Stimulated activated CD8-positive, alpha-beta memory T cell treated with anti-CD3 and anti-CD28 coated beads, Interleukin-2, amount 100 ng/mL, for 48 hours (primary cell): ENCODE measurements at places on chromosomes 5 and 9.

GRCh38 chr9:129549139-129549538, 71.8 kb downstream of the C9orf50 start:
- no peak for DNase-seq

DNA sequence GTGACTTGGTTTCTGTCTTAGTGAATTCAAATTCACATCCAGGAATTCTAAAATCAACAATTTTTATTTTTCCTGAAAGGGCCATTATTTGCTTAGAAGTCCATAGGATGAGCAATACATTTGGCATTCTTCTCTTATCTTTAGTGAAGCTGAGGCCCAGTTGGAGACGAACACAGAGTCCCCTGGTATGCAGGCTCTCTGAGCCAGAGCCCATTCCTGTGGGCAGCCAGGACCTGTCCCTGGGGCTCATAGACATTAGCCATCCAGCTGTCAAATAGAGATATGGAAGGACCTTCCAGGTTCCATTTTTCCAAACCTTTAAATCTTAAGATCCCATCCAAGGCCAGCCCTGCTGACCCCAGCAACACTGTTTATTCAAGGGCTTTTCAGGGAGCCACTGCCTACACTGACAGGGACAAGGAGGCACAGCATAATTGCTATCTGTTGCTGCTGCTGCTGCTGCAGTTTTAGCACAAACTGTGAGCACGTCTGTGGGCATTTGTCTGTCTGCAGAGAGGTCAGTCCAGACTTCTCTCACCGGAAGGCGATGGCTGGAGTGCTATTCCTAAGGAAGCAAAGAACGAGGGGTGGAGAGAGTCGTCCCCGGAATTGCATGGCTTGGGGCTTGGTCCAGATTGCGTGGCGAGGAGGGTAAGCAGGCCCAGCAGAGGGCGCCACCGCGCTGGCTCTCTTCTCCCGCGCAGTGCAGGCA, 639.0 kb downstream of the CCDC171 start:
- DNase-seq: peak; percentile 49

- DNase-seq: no peak
Measured at GRCh38 chr9:34501889-34502425, 20.8 kb downstream of the ENHO start.

GRCh38 chr9:113548221-113549041, 84.9 kb downstream of the RGS3 start:
- no peak for DNase-seq

GRCh38 chr5:175724314-175725275, 66.7 kb downstream of the HRH2 start:
- no peak for DNase-seq

GRCh38 chr5:131194725-131195124, 24.0 kb downstream of the LYRM7 start:
- DNase-seq: no peak

DNA sequence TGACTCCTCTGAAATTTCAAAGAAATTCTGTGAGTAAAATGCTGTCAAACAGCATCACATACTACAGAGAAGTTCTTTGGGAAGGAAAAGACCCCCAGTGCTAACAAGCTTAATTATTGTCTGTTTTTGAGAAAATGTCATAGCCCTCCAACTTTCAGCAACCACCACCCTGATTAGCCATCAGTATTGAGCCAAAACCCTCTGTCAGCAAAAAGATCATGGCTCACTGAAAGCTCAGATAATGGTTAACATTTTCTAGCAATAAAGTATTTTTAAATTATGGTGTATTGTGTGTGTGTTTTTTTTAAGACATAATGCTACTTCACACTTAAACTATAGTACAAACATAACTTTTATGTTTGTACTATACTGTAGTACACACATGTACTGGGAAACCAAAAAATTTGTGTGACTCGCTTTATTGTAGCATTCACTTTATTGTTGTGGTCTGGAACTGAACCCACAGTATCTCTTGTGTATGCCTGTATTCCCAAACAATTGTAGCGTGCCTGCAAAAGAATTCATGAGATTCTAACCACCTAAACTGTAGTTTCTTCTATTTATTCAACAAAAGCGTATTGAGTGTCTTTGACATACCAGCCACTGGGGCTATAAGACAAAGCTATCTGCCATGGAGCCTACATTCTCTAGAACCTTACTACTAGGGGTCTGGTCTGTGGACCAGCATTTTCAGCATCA, 31.6 kb downstream of the TLE4 start:
- DNase-seq: no peak
